Inflammatory macrophage (primary cell): ENCODE measurements at places on chromosomes 16 and 17.
A peak's percentile ranks its signal among the peaks of the same experiment; 100 is the strongest.

DNA sequence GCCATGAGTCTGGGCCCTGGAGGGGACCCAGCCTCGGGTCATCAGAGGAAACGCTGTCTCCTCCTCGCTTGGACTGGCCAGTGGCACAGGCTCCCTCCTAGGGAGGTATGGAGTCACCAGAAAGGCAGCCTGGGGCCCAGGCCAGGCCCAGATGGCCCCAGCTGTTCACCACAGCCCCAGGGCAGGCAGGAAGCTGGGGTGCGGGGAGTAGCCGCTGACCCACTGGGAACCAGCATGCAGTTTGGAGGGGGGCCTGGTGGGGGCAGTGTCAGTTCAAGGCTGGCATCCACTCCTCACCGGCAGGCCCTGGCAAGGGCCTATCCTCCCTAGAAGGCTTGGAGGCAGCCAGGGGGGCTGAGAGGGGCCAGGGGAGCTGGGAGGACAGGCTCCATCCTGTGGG, 48.8 kb downstream of the SDK2 start:
- peak; percentile 18 for DNase-seq

- DNase-seq: no peak
These were observed 329.8 kb downstream of the UTP18 start for GRCh38 chr17:51590071-51590656.

DNA sequence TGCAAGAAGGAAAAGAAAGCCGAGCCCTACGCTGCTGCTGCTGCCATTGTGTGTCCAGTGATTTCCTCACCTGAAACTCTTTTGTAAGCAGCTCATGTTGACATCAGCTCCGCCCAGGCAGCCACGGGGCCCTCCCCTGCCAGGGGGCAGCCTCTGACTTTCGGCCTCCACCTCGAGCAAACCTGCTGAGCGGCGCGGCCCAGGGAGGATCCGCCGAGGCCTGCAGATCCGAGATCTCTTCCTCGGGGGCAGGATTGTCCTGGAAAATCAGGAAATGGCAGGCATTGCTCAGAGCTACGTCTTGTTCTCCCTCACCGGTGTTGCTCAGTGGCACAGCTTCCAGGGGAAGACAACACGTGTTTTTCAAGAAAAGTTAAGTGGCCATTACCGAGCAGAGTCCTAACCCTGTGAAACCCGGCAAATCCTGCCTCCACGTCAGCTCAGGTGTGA, 35.6 kb upstream of the ZNF750 start:
- DNase-seq: peak; percentile 19

GRCh38 chr17:48597778-48598631, 4.4 kb upstream of the HOXB5 start:
- DNase-seq: peak; percentile 46

DNA sequence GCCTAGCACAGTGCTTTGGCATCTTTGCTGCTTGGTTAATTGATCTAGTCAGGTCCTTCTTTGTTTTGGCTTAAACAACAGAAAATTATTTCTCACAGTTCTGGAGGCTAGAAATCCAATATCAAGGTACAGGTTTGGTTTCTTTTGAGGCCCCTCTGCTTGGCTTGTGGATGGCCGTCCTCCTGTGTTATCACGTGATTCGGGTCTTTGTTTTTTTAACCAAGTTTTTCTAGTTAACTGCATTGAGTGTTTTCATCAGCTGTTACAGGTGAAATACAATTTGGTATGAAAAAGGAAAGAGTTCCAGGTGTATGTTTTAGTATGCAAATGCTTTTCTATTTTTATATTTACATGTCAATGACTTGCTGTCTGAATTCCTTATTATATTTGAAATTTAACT, 2.8 kb downstream of the NLK start:
- DNase-seq: no peak

- no peak for DNase-seq
These were observed 236.0 kb upstream of the IRX5 start for GRCh38 chr16:54694651-54695050.

- DNase-seq: no peak
These were observed 70.7 kb upstream of the PLCG2 start for GRCh38 chr16:81708266-81709015.

DNA sequence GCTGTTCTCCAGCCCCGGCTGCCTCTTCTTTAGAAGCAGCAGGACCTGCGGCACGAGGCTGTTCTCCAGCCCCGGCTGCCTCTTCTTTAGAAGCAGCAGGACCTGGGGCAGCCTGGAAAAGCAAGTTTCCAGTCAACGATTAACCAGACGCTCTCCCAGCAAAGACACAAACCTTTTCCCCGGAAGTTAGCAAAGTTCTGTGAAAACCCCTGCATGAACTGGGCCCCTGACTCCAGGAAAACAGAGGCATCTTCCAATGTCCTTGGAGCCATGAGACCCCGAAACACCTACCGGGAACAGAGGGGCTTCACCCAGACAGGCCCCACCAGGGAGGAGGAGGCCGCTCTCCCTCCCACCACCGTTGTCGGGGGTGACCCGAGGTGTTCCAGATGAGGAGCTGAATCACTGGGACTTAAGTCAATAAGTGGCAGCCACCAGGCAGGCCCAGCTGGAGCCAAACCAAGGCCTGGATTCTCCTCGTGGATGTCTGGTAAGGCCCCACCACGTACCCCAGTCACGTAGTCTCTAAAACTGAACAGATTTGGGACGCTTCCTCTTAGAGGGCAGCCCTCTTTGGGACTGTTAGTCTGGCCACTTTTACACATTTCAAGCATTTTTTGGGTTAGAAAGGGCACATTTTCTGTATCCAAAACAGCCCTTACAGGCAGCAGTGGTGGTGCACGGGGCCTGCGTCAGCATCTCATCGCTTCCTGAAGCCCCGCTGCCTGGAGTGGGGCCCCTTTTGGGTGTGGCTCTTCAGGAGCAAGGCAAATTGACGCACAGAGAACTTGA, at the start of gene RPH3AL:
TSS of gene RPH3AL (minus strand) at position 387 of the 792 bp plus-strand sequence. CDS start 25,264 bp downstream, outside the sequence.
- no peak for DNase-seq

- DNase-seq: no peak
These were observed 15.5 kb downstream of the GSE1 start for GRCh38 chr16:85628645-85629044.

- no peak for DNase-seq
These were observed 1.7 kb upstream of the TMEM97 start for GRCh38 chr17:28317099-28317965.

DNA sequence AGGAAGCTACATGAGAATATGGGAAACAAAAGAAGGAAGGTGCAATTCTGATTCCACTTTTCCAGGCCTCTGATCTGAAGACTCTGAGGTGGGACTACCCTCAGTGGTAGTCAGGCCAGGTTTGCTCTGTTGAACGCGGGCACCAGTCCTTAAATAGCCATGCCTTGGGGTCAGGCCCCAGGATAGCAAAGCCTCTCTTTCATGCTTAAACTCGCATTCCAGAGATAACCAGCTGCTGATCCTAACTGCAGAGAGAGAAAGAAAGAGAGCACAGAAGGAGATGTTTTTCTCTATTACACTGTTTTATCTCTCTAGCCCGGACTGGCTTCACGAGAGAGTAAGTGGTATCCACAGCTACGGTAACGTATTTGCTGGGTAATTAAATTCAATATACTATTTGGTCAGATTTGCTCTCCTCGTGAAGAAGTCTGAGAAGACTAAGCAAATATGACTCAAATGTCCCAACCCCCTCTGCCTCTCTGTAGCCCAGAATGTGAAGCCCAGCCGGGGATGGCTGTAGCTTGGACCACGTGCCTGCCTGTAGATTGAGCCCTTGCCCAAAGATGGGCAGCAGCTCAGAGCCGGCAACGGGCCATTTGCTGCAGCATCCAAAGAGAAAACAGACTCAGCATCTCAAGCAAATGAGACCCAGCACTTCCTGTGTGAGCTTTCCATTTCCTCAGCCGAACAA, 122.2 kb downstream of the SMG6 start:
- no peak for DNase-seq

DNA sequence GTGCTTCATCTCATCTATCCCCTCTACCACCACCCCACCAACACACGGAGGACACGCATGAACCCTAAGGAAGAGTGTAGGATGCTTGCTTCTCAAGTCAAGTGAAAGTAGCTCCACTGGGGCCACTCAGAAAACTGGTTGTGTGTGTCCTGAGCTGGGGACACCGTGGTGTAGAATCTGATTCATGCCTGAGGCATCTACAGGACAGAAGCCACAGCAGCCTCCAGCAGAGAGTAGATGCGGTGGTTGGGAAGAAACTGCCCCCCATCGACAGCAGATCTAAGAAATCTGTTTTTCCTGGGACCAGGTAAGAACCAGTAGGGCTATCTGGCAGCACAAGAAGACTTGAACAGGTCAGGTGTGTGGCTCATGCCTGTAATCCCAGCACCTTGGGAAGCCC, 51.9 kb upstream of the HLF start:
- DNase-seq: no peak

DNA sequence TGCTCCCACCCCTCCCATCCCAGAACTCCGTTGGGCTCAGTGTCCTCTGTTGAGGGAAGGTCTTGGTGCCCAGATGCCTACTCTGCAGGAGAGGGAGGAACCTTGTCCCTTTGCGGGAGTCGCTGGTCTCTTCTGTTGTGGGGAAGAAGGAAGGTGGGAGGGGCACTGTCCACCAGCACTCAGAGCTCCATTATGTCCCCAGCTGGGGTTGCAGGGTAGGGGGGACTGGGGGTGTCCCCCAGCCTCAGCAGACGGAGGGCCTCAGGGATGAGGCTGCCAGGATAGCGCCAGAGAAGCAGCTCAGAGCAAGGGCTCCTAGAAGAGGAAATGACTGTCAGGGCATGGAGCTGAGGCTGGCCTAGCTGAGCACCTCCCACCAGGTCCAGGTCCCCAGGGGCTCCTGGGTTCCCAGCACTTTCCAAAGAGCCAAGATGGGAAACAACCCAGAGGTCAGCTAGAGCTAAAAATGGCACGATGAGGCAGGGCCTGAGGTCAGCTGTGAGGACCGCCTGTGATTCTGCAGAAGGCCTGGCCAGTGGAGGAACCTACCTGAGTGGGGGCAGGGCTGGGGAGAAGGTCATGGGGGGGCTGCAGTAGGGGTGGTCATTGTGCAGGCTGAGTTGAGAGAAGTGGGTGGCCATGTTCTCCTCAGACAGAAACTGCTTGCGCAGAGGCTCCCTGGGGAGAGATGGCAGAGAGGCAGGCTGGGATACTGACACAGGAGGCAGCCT, 893 bp downstream of the HCFC1R1 start:
- peak; percentile 51 for DNase-seq

- DNase-seq: peak; percentile 89
These were observed 22.6 kb upstream of the MPHOSPH6 start for GRCh38 chr16:82192665-82193064.

DNA sequence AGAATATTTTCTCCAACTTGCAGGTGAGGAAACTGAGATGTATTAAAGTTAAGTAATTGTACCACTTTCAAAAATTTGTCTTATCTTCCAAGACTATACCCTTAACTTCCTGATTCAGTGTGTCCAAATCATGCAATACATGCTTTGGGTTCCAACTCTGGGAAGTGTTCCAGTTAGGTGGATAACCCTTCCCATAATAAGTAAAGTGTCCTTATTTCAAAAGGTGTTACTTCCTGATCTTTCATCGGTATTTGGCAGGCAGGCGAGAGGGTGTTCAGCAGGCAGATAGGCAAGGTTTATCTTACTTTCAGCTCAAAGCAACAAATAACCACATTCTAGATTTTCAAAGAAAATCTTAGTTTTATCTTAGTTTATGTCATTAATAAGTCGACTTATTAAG, 46.3 kb upstream of the ARHGAP44 start:
- no peak for DNase-seq

- DNase-seq: no peak
These were observed 7.3 kb downstream of the FASN start for GRCh38 chr17:82090549-82091263.

GRCh38 chr17:48426019-48426665, 3.9 kb downstream of the SKAP1 start:
- no peak for DNase-seq

DNA sequence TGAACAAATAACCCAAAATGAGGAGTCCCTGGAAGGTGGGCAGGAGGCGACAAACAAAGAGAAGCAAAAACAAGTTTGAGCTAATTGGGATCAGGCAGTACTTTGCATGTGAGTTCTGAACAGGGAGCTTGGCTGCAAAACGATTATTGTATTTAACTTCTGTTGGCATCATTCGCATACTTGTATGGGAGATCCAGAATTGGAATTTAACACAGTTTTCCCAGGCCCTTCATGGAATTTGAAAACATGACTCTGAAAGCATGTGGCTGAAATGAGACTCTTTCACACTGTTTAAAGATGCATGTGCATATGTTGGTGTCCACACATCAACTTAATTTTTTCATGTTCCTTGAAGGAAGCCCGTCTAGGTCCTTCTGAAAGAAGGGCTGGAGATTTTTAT, 674.3 kb downstream of the WWOX start:
- DNase-seq: no peak
